ENCODE measurements at places on chromosomes 7 and 10.

- no peak for DNase-seq
These were observed 75.3 kb upstream of the AASS start for GRCh38 chr7:122219253-122219865.

DNA sequence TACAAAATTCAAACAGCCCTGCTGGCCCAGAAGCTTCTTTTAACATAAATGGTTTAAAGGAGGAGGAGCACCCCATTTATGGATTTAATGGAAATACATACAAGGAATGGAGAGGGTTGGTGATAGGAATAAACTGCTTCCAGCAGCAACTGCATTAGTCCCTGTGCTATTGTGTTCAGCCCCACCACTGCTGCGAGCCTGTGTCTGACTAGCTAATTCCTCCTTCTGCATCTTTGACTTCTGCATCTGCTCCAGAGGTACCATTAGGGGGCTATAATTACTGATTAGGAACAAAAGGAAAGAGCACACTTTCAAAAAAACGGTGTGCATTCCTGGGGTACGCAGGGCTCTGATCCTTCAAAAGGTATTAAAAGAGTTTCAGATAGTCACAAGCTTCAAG lies 24.8 kb downstream of the CDCA7L start:
- DNase-seq: no peak

DNA sequence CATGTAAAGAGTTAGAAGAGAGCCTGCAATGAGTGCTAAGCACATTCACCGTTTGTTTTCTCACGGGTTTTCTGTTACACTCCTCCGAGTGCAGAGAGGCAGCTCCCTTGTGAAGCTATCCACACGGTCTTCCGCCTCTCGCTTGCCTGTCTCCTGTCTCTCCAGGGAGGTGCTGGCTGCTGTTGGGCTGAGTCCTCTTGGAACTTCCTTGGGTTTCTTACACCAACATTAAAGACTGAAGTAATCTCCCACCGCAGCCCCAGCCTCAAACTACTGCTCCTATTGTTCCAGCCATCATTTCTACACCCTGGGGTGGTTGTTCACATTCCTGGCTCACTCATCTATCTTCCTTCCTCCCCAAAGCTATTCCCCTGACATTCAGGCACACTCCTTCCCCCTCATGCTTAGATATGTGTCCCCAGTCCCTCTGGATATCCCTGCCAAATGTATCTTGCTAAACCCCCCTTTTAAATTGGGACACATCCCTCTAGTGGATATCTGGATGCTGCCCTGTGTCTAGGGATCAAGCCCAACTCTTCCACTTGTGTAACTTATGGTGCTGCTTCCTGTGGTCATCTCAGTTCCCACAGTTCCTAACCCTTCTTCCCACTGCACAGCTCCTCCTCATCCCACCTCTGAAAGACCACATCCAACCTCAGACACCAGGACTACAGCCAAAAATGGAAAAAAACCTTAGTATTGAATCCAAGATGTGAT lies 14.1 kb downstream of the ESYT2 start:
- no peak for DNase-seq

DNA sequence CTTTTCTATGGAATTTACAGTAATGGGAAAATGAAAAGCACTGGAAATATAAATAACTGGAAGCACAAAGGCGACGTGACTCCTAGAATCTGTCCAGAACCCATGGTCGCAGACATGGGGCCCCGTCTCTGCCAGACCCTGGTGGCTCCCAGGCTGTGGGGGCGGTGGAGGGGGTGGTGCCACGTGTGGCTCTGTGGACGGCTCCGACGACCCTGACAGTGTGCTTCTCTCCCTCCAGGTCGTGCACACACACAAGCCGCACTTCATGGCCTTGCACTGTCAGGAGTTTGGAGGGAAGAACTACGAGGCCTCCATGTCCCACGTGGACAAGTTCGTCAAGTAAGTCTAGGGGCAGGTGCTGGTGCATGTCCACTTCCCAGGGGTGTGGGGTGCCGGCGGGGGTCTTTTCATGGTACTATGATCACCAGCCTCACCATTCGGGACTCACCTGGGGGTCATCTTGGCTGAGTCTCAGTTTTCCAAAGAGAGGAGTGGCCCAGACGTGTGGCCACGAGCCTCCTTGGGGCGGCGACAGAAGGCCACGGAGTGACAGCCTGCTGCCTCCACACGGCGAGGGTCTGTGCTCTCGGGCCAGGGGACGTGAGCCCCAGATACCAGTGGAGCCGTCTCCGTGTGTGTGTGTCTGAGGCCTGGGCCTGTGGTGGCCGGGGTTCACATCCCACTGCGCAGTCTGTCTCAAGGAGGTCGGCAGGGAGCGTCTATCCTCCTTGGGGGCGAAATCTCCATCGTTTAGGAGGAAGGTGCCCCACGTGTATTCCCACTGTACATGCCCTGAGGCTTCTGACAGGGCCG lies 108.2 kb downstream of the INPP5A start:
- DNase-seq: no peak

DNA sequence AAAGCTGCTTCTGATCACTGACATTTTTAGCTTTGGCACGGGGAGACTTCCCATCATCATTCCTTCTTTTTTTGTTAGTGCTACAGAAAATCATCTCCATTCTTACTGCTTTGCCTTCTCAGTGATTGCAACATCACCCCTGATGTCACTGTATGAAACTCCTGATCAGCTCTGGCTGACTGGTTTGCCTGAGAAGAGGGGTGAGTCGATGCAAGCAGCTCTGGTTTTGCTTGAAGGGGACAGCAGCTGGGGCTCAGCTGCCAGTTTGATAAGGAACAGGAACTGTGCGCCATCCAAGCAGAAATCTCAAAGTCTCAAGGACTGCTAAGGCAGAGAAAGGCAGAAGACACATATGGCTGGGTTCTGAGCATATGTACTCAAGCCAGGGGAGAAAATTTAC lies 808.5 kb upstream of the CELF2 start:
- DNase-seq: no peak

DNA sequence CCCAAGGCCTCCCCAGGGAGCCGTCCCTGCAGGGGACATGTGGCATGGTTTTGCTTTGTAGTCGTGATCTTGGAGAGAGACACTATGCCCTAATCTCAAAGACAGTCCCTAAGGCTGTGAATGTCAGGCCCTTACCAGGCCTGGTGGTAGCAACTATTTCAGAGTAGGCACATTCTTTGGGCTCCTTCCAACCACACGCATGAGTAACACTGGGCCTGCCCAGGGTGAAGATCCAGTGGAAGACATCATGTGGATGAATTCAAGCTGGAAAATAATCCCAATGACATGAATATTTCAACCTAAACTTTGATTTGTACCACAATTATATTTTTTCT lies 39.5 kb upstream of the INSIG1 start:
- no peak for DNase-seq

GRCh38 chr10:72333112-72334015 lies 21.4 kb downstream of the DNAJB12 start:
- DNase-seq: no peak

- no peak for DNase-seq
These were observed 13.5 kb upstream of the RPEL1 start for GRCh38 chr10:103232131-103232673.

DNA sequence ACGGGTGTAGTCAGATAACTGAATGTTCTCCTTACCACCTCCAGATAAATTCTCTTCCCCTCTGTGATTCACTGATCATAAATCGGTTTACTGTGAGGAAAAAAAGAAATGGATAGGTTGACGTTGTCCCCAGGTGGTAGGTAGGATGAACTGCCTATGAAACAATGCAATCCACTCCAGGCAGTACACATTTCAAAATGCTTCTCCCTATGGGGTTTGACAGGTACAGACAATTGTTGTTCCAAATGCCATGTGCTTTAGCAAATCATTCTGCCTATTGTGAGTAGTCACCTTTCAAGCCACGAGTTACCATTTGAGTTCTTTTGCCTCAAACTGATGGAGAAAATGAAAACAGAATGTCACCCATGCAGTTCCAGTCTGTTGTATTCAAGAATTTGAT lies 21.8 kb downstream of the VIM start:
- no peak for DNase-seq

- no peak for DNase-seq
These were observed 2.0 kb downstream of the REPIN1 start for GRCh38 chr7:150370612-150371071.

DNA sequence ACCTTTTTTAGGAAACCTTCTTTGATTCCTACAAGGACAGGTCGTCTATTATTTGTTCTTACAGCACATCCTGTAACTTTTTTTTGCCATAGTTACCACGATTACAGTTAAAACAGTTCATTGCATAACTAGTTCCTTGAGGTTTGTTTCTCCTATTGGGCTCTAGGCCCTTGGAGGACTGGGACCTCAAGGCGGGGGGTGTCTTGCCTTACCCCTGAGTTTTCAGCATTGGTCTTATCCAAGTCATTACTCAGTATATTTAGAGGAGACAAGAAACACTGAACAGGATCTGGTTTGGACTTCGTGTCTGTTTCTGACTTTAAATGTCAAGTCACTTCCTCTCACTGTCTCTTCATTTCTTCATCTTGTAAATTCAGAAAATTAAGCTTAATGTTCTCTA lies 369.8 kb downstream of the SDK1 start:
- no peak for DNase-seq

- DNase-seq: no peak
These were observed 3.2 kb downstream of the GLI3 start for GRCh38 chr7:42233695-42234331.

DNA sequence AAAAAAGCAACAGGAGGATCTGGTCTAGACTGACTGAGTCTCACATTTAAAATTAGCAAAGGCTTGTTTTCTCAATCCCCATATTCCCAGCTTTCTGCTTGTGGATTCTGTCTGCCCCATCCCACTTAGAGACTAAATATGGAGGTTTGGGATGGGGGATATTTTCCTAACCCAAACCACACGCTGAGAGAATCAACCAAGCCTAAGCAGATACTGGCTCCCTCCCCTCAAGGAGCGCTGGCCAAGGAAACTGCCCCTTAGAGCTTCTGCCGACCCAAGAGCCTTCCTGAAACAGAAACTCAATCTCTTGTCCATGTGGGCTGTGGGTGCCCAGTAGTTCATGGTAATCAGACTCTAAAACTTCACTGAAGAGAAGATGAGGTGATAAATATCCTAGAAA lies 3.9 kb downstream of the FFAR4 start:
- no peak for DNase-seq

- DNase-seq: no peak
These were observed 81.7 kb downstream of the HDAC9 start for GRCh38 chr7:18577096-18577771.

DNA sequence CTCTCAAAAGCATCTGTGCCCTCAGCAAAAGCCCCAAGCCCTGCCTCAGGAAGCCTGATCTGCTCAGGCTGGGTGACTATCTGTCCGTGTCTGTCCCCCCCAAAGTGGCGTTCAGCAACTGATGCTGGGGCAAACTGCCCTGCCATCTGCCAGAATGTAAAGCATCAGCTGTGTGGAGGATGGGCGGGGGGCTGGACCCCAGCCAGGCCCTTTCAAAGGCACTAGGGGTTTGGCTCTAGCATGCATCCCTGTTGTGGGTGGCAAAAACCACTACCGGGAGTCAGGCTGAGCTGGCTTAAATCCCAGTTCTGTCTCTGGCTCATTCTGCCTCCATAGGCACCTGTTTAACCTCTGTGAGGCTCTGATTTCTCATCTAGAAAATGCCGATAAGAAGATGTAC lies 35.5 kb downstream of the GPRIN2 start:
- no peak for DNase-seq

- DNase-seq: peak; percentile 48
These were observed 135.9 kb downstream of the CUX1 start for GRCh38 chr7:101953248-101953819.

DNA sequence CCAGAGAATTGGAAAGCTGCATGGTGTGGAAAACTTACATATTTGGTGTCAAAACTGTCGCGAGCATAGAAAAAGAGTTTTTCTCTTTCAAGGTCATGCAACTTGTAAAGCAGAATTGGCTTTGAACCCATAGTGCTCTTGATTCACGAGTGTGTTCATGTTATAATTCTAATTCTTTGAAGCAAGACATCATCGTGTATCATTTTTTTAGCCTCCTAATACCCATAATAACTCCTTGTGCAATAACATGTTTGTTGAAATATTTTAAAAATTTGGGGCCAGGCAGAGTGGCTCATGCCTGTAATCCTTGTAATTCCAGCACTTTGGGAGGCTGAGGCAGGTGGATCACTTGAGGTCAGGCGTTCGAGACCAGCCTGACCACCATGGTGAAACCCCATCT lies 4.2 kb downstream of the CCL24 start:
- no peak for DNase-seq

DNA sequence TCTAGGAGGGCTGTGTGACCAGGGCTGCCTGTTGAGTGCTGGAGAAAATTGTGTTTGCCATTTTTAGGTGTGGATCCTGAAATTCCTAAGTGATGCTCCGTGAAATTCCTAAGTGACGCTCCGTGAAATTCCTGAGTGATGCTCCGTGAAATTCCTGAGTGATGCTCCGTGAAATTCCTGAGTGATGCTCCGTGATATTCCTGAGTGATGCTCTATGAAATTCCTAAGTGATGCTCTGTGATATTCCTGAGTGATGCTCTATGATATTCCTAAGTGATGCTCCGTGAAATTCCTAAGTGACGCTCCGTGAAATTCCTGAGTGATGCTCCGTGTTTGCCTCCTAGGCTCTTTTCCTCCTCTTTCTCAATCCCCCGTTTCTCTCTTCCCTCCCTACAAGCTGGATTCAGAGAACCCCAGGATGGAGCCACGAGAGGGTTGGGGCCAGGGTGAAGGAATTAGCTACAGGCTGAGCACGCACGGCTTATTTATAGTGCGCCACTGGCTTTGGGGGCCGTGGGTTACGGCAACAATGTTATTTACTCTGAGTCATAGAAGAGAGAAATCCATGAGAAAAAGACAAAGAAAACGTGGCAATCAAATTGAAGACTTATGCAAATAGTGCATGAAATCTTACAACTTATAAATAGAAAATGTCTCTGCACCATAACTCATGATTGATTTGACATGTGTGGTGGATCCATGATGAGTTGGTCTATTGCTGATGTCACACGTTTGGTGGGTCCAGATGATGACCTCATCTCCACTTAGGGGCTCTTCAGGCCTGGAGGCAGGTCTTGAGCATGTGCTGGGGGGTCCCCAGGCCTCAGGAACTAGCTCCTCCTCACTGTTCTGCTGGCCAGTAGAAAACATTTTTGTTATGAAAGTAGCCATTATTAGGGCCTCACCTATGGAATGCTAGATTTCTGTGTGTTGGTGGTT lies 224.6 kb downstream of the WDR37 start:
- DNase-seq: no peak

DNA sequence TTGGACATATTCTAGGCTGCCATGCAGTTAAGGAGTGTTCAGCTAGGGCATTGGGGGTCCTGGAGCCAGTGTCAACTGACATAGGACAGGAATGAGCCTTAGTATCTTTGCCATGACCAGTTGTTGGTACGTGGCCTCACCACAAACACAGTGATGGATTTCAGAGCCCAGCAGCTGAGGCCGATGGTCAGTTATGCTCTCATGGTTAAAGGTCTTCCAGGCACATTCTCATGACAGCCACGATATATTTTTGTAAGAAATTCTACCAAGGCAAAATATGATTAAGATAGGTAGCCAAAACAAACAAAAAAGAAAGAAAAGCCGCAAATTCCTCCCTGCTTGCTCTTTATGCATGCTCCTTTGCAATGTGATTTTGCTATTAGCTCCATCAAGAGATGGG lies 47.8 kb downstream of the CDHR3 start:
- DNase-seq: no peak

DNA sequence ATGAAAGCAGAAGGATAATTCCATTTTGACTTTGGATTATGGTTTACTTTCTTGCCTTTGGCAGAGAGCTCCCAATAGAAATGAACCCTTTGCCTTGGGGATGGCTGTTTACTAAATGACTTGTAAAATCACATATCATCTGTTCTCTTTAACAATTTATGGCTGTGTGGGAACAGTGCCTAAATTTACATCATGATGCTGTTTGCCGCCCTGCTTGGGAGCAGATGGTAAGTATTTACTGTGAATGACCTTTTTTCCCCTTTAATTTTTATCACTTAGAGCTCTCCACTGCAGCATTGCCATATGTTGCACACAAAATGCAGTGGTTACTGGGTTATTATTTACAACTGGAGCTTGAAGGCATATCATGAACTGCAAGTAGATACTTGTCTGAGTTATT lies 13.4 kb downstream of the HEPACAM2 start:
- DNase-seq: no peak

Data from stimulated activated naive B cell treated with anti-CD40 and anti-IgM and Interleukin-4, amounts not matched to agents 10 μg/mL and 1 μg/mL and 100 μg/mL, for 72 hours (primary cell).